ENCODE measurements at places on chromosomes 3 and 15.

DNA sequence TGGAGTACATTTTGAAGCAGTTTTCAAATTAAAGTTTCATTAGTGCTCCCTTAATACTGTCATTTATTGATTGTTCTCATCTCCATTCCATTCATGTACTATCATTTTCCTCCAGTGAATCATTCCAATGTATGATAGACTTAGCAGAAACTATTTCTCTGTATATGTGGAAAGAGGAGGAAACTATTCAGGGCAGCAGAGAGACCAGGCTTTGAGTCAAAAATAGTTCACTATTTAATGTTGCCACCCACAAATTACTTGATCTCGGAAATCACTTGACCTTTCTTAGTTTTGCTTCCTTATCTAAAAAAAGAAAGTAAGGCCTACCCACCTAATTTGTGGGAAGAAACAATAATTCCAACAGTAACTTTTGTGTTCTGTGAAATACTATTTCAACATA is 610.5 kb upstream of the ZNF385D start:
- no peak for DNase-seq

- DNase-seq, result no peak
These were observed 95.2 kb downstream of the PLSCR2 start for GRCh38 chr3:146374146-146374545.

DNA sequence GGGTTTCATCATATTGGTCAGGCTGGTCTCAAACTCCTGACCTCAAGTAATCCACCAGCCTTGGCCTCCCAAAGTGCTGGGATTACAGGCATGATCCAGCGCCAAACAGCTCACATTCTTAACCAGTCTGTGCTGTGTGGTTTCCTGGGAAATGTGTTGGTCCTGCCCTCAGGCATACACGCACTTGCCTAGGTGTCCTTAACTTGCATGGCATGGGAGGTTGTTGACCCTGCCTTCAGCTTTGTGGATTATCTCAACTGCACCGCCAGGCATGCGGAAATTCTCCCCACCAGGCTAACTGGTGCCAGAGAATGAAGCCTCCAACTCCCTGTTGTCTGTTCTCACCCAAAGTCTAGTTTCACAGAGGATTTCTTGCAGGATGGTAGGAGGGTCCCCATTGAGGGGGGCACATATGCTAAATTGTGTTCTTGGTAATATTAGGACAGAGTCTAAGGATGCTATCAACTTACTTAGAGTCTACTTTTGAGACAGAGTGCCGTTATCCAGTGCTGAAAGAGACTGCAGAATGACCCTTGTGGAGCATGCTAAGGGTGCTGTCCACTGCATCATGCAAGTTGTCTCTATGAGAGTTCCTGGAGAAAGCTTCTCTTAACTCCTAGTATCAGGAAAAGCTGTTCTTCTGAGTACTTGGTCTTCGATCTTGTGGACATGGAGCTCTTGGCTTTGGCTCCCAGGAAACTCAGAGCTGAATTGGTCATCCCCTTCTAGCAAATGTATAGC is 61.6 kb upstream of the EIF1B start:
- DNase-seq, result no peak

GRCh38 chr3:178284181-178284580 is 252.1 kb upstream of the KCNMB2 start:
- DNase-seq, result no peak
